ENCODE measurements at places on chromosomes 13 and 19. TPM values are rescaled to one million over a fixed set of nuclear protein-coding genes. Genes with fewer than 3 reads are reported as not detected.

DNA sequence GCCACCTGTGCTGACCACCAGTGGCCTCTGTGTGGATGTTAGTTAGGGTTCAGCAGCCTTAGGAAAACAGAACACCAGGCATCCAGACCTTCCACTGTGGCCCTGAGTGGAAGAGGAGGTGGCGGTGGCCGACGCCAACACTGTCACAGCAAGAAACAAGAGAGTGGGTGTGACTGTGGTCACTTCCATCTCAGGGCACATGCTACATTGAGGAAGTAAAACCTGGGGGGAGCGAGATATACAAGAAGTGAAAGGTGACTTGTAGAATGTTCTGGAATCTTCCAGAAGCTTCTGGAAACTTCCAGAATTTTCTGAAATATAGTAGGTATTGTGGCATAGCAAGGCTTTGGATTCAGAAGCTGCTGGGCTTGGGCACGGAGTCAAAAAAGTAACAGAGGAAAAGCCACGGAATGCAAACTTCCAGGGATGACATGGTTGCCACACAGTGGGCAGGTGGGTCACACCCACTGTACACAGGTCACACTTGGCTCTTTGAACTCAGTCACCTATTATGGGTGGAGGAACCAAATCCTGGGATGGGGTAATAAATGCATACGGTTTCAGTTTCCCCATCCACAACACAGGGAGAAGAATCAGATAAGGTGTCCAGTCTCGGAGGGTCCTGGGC is 24.3 kb downstream of the GNG7 start:
- no peak for DNase-seq

DNA sequence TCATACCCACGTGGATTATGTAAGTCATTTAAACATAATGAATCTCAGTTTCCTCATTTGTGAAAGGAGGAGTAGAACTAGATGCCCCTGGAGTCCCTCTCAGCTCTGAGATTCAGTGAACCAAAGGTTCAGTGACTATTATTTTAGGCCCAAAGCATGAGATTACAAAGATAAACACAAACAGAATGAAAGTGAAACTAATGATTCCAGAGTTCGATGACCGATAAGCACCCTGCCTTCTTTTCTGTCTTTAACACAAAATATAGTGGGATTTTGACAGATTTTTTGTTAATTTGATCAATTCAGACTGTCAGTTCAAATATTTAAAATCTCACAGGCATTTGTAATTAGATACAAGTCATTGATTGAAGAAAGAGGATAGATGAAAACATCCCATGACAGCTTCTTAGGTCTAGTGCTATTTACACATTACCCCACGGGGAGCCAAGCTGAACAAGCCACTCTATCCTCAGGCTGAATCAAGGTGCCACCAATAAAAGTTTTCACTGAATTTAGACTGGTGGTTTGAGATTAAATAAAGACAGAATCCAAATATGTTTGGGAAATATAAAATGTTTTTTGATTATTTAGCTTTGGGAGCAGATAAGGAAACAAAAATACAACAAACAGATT is 64.6 kb upstream of the RAP2A start:
- DNase-seq = no peak

- peak; percentile 42 for DNase-seq
Measured at GRCh38 chr19:19105365-19106055, 32.8 kb downstream of the TMEM161A start.

DNA sequence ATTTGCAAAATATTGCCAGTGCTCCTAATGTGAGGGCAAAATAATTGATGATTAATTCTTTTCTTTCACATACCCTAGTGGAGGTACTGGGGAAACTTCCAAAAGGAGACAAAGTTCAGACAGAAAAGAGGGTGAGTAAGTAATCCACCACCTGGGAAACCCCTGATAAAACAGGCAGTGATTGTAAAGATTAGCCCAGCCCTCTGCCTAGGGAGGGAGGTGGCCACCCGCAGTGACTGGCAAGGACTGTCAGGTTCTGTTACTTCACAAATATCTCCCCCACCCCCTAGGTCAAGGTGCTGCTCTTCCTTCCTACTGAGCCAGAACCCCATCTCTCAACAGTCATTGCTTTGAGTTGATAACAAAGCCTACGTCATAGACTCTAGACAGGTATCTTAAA is 239.7 kb downstream of the DNAJC15 start:
- DNase-seq = no peak

DNA sequence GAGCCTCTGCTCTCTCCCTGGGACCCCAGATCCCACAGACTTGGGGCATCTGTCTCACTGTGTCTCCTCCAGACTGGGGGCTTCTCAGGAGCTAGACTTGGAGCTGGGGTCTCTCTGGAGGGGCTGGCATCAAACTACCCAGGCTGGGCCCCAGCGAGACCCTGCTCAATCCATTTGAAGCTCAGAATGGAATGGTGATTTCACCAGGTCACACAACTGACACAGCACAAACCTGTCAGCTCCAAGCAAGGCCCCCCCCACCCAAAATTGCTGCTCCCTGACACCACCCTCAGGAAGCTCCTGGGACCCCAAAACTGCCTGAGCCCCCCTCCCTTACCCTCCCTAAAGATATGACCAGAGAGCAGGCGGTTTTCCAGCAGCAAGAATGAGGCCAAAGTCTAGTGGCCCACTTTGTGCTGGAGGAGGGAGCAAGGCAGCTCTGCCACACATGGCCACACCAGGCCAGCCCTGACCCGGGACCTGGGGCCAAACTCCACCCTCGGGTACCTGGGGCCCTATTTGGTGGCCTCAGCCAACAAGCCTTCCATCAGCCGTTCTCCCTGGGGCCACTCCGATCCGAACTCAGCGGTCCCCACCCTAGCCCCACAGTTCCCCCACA is 2.4 kb downstream of the NR2F6 start:
- DNase-seq = no peak

Gene TTYH1
- 144 TPM for total RNA-seq

Gene FCER2
- total RNA-seq = not detected

Gene RASIP1
- 2.4 TPM for total RNA-seq

Gene PSG7
- total RNA-seq = not detected

Gene PLIN3
- total RNA-seq = 40.0 TPM

Gene GSX1
- total RNA-seq = not detected

Measured in progenitor cell of endocrine pancreas (in vitro differentiated cells).